ENCODE measurements at places on chromosomes 16 and 17.

GRCh38 chr17:61002316-61002736, 324.7 kb downstream of the BCAS3 start:
- no peak overlapping the region for H3K27ac ChIP-seq
- no peaks in the 10 kb centered on the region for H3K36me3 ChIP-seq
- no peaks in the 10 kb centered on the region for H3K4me1 ChIP-seq
- DNase-seq = no peak
- no peak overlapping the region for H3K4me3 ChIP-seq

- H3K4me1 ChIP-seq = peaks cover 56% of the 10 kb centered on the region
- H3K36me3 ChIP-seq = no peaks in the 10 kb centered on the region
- H3K27ac ChIP-seq = no peak overlapping the region
Observed at GRCh38 chr16:81629034-81629802, 149.9 kb upstream of the PLCG2 start.

GRCh38 chr17:45371414-45372324, 54.8 kb upstream of the MAP3K14 start:
- peak; percentile 84 for DNase-seq
- H3K4me3 ChIP-seq = peak overlapping the region; percentile 42
- H3K27me3 ChIP-seq = no peaks in the 10 kb centered on the region
- peaks cover 11% of the 10 kb centered on the region for H3K4me1 ChIP-seq
- no peaks in the 10 kb centered on the region for H3K36me3 ChIP-seq

DNA sequence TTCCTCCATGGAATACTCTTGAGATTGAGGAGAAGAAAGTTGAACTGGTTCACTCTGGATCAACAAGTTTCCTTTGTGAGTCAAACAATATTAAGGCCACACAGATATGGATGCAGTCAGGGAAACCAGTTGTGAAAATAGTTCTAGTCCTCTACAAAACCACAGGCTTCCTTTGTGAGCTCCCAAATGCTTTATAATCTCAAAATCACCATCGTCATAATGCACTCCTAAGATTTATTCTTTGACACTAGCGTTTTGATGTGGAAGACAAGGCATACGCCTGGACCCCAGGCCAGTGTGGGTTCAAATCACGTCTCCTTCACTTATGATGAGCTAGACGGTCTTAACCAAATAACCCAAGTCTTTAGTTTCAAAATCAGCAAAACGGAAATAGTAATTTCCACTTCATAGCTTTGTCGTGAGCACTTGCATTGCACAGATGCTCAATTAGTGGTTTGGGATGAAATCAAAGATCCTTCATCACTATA, 142.6 kb downstream of the STX8 start:
- no peak for DNase-seq
- H3K27me3 ChIP-seq = no peaks in the 10 kb centered on the region
- peak overlapping the region; percentile 75 for H3K27ac ChIP-seq
- H3K36me3 ChIP-seq = no peaks in the 10 kb centered on the region
- peaks cover 41% of the 10 kb centered on the region for H3K4me1 ChIP-seq

DNA sequence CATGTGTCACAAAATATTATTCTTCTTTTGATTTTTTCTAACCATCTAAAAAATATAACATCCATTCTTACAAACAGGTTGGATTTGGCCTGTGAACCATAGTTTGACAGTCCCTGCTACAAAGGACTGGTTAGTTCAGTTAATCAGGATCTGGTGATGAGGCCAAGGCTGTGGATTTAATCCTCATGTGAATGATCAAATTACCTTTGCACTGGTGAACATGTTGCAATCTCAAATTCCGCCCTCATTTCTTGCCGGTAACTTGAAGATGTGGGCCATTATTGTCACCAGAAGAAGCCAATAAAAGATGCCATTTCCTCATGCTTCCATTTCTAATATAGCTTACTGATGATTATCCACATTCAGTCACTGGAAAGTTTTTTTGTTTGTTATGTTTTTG, 35.3 kb upstream of the YPEL2 start:
- no peaks in the 10 kb centered on the region for H3K27me3 ChIP-seq
- no peak for DNase-seq
- no peak overlapping the region for H3K4me3 ChIP-seq
- no peaks in the 10 kb centered on the region for H3K36me3 ChIP-seq
- H3K27ac ChIP-seq = no peak overlapping the region

DNA sequence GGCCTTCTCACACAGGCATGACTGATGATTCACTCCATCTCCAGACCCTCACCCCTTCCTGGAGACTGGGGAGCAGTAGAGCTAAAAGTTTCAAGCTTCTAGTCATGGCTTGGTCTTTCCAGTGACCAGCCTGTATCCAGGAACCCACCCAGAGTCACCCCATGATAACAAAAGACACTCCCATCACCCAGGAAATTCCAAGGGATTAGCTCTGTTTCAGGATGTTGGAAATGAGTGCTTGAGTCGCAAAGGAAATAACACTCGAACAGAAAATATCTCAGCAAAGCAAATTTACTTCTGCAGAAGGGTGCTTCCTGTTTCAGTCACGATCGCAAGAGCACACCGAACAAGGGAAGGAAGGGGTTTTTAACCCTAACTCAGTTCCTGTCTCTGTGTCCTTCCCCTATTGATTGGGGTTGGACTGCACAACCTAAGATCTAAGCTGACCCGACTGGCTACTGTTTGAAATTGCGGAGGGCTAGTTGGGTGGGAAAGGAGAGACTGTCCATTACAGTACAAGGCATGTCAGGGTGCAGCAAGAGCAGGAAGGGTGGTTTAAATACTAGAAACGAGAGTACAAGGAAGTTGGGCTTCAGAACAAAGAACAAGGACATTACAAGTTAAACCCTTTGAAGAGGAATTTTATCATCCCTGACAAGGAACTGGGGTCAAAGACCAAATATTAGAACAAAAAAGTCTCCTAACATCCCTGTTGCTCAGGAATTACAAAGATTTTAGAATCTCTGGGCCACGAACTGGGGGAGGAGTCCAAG, 224.4 kb upstream of the CACNG5 start:
- H3K27me3 ChIP-seq = no peaks in the 10 kb centered on the region
- H3K36me3 ChIP-seq = no peaks in the 10 kb centered on the region
- H3K4me1 ChIP-seq = no peaks in the 10 kb centered on the region
- H3K4me3 ChIP-seq = no peak overlapping the region
- H3K27ac ChIP-seq = no peak overlapping the region

GRCh38 chr17:78226759-78227454, 4.5 kb upstream of the TMEM235 start:
- no peaks in the 10 kb centered on the region for H3K36me3 ChIP-seq
- DNase-seq = no peak
- no peak overlapping the region for H3K27ac ChIP-seq
- H3K27me3 ChIP-seq = no peaks in the 10 kb centered on the region

DNA sequence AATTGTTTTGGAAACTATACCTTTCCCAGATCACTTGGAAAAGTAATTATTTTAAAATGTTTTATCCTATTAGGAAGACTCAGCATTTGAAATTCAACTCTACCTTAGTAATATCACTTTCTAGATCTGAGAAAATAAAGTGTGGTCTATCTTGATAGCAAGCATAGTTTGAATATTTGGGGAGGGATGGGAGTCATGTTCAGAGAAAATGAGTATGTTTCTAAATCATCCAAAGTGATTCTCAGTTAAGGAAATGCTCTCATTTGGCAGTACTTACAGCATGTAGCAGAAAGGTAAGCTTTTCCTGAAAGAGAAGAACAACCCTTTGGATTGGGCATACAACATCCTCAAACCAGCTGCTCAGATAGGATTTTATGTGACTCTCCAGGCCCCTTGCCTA, 6.9 kb downstream of the C17orf75 start:
- peaks cover 62% of the 10 kb centered on the region for H3K36me3 ChIP-seq
- no peak overlapping the region for H3K4me3 ChIP-seq
- no peaks in the 10 kb centered on the region for H3K27me3 ChIP-seq

DNA sequence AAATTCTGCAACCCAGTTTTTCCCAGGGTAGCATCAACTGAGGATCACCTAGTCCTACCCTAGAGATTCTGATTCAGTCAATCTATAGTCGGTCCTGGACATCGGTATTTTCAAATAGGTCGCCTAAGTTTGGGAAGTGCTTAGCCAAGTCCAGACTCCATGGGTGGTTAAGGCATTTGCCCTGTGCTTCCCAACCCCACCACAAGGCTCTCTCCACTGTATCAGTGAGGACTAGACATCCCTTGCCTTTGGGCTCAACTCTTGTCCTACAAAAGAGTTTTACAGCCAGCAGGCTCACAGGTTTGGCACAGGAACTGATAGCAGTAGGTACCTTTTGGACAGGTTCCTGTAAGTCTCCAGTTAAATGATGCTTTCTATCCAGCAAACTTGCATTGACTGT, 13.8 kb downstream of the HYDIN start:
- no peak for DNase-seq
- no peak overlapping the region for H3K27ac ChIP-seq
- no peaks in the 10 kb centered on the region for H3K27me3 ChIP-seq
- no peaks in the 10 kb centered on the region for H3K36me3 ChIP-seq
- no peak overlapping the region for H3K4me3 ChIP-seq

DNA sequence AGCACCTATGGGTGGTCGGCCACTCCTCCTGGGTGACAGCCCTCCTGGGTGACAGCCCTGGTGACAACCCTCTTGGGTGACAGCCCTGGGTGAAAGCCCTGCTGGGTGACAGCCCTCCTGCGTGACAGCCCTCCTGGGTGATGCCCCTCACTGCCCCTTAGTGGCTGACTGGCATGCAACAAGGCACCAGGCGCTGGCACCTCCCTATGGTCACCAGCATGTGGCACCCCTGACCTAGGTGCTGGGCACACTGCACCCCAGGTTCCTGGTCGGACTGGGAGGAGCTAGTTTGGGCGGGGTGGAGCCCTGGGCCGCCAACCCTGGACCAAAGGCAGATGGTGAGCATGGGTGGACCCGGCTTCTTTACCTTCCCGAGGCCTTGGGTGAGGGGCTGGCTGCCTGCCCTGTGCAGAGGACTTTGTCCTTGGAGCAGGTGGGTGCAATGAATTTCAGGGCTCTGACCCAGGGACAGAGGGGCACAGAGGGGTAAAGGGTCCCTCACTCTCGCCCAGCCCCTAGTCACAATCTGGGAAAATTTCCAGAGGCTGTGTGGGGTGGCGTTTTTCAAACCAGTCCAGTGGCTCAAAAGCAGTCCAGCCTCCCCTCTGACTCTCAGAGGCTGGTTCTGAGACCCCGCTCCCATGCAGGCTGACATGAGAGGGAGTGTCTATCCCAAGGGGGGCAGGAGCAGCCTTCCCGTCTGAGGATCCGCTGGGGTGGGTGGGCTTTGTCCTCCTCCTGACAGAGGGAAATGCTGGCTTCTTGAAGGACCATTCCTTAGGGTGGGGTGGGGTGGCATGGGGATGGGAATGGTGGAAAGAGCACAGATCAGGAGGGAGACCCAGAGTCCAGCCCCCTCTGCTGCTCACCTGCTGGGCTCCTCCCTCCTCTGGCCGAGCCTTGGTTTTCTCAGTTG, 25.9 kb upstream of the TNFRSF13B start:
- H3K4me3 ChIP-seq = no peak overlapping the region
- H3K36me3 ChIP-seq = no peaks in the 10 kb centered on the region
- H3K27ac ChIP-seq = no peak overlapping the region

DNA sequence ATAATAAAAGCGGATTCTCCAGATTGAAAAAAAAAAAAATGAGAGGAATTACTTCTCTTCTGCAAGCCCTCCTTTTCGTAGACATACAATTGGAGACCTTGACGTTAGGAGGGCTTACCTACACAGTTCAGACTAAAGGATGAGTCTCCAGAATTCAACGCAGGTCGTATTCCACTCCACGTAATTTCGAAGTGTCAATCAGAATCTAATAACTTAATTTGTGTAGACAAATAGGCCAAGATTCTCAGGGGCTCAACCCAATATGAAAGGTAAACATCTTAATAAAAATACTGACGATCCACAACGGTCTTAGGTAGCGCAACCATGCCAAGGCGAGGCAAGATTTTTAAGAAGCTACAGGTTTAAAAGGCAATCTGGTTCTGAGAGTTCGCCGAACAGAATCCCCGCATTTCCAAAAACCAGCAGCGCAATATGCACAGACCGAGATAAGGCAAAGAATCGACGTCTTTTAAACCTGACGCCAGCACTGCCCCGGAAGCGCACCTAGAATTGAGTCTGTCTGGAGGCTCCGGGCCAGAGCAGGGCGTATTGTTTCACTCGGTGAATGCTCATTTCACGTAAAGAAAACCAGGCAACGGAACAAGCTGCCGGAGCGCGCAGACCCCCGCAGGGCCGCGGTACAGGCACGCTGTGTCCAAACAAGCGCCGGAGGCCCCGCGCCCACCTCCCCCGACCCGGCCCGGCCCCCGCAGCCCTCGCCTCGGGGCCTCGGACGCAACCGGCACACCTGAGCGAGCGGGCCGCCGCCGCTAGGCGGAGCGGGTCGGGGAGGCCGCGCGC, 623 bp downstream of the MBTPS1 start:
- H3K4me3 ChIP-seq = peak overlapping the region; percentile 88
- H3K4me1 ChIP-seq = peaks cover 28% of the 10 kb centered on the region
- H3K36me3 ChIP-seq = no peaks in the 10 kb centered on the region
- no peaks in the 10 kb centered on the region for H3K27me3 ChIP-seq

- H3K4me3 ChIP-seq = no peak overlapping the region
- H3K27ac ChIP-seq = no peak overlapping the region
- no peaks in the 10 kb centered on the region for H3K27me3 ChIP-seq
Observed at GRCh38 chr16:22618842-22619241, 108.2 kb downstream of the NPIPB5 start.

- no peak overlapping the region for H3K4me3 ChIP-seq
- no peaks in the 10 kb centered on the region for H3K4me1 ChIP-seq
- no peak overlapping the region for H3K27ac ChIP-seq
- no peaks in the 10 kb centered on the region for H3K27me3 ChIP-seq
- no peaks in the 10 kb centered on the region for H3K36me3 ChIP-seq
Observed at GRCh38 chr17:79668344-79669250, 57.7 kb upstream of the RBFOX3 start.

DNA sequence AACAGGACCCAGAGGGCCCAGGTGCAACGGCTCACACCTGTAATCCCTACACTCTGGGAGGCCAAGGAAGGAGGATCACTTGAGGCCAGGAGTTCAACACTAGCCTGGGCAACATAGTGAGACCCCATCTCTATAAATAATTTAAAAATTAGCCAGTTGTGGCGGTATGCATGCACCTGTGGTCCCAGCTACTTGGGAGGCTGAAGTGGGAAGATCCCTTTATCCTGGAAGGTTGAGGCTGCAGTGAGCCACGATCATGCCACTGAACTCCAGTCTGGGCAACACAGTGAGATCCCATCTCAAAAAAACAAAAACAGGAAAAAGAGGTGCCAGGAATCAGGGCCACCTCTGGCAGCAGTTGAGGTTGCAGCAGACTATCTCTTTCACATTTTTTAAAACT, 85.7 kb upstream of the NUDT7 start:
- no peaks in the 10 kb centered on the region for H3K27me3 ChIP-seq
- no peaks in the 10 kb centered on the region for H3K36me3 ChIP-seq
- no peak overlapping the region for H3K4me3 ChIP-seq
- H3K27ac ChIP-seq = no peak overlapping the region
- DNase-seq = no peak
- H3K4me1 ChIP-seq = no peaks in the 10 kb centered on the region

- H3K27me3 ChIP-seq = no peaks in the 10 kb centered on the region
- no peaks in the 10 kb centered on the region for H3K4me1 ChIP-seq
- H3K27ac ChIP-seq = no peak overlapping the region
- no peak for DNase-seq
Observed at GRCh38 chr16:29745121-29745852, 503 bp downstream of the C16orf54 start.

GRCh38 chr17:17551361-17551760, 40.1 kb downstream of the PEMT start:
- no peaks in the 10 kb centered on the region for H3K27me3 ChIP-seq
- no peak overlapping the region for H3K4me3 ChIP-seq
- H3K4me1 ChIP-seq = peaks cover 8% of the 10 kb centered on the region
- DNase-seq = no peak
- H3K27ac ChIP-seq = no peak overlapping the region

- DNase-seq = no peak
- H3K4me3 ChIP-seq = no peak overlapping the region
- no peaks in the 10 kb centered on the region for H3K4me1 ChIP-seq
Observed at GRCh38 chr16:5478036-5478435, 380.4 kb upstream of the EEF2KMT start.

All from vagina (tissue), 2 donors.